Suppressor macrophage (primary cell): ENCODE measurements at places on chromosomes 5 and 9.

DNA sequence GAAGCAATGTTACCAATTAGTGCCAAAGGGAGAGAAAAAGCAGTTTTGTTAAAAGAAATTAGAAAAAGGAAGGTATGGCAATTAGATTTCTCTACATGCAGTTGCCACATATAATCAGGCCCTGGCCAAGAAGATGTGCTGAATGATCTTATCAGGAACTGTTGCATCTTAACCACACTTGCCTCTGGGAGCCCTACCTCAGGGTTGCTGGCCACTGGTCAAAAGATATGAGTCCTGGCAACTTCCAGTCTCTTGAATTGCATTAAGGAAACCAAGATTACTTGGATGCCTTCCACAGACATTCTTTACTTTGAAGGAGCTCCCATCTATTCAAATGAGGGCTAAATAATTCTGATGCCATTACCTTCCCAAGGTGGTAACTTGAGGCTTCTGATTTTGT lies 60.4 kb downstream of the TNC start:
- DNase-seq: no peak

DNA sequence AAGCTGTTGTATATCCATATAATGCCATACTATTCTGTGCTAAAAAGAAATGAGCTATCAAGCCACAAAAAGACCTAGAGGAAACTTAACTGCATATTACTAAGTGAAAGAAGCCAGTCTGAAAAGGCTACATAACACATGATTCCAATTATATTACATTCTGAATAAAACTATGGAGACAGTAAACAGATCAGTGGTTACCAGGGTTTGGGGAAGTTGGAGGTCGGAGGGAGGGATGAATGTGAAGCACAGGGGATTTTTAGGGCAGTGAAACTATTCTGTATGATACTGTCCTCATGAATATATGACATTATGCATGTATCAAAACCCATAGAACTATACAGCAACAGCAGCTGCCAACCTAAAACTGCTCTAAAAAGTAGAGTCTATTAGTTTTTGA lies 5.6 kb upstream of the RFK start:
- DNase-seq: peak; percentile 54

DNA sequence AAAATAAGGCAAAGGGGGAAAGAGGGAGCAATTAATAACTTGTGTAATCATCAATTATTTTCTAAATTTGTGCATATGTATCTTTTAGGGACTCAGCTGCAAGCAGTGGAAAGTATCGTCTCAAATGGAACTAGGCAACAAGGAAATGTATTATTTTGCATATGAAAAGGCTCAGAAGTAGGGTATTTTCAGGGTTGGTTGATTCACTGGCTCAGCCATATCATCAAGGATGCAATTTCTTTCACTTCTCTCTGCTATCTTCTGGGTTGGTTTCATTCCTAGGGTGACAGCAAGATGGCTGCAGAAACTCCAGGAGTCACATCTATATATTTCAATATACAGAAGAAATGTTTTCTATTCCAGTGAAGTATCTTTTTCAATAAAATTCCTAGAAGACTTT lies 509.8 kb downstream of the DMAC1 start:
- no peak for DNase-seq

DNA sequence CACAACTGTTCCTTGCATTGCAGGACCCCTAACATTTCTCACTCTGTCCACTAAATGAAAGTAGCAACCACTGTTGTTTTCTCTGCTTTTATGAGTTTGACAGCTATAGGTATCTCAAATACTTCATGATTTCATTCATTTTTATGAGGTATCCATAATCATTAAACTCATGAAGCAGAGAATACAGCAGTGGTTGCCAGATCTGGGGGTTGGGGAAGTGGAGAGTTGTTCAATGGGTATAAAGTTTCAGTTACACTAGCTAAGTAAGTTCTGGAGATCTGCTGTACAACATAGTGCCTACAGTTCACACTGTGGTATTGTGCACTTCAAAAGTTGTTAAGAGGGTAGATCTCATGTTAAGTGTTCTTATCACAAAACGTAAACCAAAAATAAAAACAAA lies 23.4 kb upstream of the CAMK4 start:
- no peak for DNase-seq

DNA sequence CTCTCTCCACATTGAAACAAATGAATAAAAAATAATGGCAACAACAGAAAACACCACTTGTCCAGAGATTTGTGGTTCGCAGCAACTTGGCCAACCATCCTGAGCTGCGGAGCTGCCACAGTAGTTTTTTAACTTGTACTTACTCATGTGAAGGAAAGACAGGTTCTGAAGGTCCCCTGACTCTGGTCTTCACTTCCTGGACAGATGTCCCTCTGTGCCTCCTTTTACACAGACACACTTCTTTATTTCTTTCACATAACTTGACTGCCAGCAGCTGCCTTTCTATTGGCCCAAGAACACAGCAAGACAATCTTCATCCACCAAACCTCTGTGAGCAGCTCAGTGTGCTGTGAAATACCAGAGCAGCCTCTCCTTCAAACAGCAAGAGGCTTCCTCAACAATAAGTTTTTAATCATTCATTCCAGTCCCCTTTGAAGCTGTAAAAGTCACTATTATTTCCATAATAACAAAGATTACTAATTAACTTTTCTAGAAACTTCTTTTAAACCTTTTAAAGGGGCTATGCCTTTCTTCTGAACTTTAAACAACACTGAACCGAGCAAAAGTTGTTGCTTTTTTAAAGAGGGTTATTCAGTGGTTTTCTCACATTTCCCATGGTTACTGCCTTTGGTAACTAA lies 198.7 kb downstream of the NR2F1-AS1 start:
- no peak for DNase-seq

DNA sequence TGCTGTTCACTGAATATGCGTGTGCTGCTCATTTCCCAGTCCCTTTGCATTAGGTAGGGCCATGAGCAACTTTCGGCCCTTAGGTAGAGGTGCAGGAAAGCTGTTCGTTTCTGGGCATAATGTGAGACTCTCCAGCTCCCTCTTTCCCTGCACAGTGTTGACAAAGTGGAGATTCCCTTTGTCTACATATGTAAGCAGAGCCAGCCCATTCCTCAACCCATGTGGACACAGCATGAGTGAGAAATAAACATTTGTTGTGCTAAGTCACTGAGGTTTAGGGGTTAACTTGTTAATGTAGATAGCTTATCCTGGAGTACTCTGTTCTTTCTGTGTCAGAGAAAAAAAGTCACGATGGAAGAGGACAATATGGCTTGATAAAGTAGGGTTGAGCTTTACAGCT lies 343.8 kb downstream of the PSAT1 start:
- DNase-seq: no peak

GRCh38 chr5:73525606-73526203 lies 27.5 kb downstream of the BTF3 start:
- no peak for DNase-seq

DNA sequence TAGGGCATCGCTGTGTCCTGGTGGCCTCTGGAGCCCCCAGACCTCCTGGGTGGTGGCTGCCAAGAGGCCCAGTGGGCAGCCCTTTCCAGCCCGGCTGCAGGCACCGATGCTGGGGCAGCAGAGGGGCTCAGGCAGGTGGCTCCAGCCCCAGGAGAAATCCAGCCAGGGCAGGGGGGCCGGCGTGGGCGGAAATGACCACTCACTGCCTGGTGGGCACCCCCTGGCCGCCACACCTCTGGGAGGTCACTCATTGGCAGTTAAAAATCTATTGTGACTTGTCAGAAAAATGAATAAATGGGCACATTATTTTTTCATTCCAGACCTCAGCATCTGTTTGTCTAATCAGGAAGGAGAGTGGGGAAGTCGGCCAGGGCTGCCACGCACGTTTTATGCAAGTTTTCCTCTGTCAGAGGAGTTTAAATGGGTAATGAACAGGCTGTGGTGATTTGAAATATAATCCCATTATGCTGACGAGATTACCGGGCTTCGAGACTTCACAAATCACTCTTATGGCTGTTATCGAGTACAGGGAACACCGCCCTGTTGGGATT lies 171.9 kb downstream of the GAPVD1 start:
- DNase-seq: no peak

GRCh38 chr5:50807661-50808060 lies 141.2 kb downstream of the PARP8 start:
- peak; percentile 30 for DNase-seq

DNA sequence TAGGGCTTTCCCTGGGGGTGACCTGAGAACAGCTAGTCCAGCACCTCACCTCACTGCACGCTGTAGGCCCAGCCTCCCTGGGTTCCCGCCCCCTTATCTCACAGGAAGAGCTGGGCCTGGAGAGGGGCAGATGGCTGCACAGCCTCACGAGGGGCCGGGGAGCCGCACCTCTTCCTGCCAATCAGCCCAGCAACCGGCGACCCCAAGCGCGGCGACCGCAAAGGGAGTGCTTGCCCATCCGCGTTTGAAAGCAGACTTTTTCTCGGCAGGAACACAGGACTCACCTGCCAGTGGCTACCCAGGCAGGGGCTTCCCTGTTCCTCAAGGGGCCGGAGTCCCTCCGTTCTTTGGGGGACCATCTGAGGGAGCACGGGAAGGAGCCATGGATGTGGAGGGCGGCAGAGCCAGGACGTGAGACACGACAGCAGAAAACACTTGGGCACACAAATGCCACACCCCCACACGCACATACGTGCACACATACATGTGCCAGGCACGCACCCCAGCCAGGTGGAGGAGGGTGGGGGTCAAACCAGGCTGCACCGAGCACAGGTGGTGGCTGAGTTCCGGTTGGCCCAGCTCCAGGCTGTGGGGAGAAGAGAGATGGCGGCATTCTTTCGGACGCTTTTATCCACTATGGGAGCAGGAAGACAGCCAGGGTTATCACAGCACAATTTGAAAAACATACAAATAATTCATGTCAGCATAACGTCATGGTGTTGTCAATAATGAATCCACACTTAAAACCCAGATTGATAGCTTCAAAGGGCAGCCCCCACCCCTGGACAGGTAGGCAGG lies 11.3 kb downstream of the TMEM250 start:
- no peak for DNase-seq

DNA sequence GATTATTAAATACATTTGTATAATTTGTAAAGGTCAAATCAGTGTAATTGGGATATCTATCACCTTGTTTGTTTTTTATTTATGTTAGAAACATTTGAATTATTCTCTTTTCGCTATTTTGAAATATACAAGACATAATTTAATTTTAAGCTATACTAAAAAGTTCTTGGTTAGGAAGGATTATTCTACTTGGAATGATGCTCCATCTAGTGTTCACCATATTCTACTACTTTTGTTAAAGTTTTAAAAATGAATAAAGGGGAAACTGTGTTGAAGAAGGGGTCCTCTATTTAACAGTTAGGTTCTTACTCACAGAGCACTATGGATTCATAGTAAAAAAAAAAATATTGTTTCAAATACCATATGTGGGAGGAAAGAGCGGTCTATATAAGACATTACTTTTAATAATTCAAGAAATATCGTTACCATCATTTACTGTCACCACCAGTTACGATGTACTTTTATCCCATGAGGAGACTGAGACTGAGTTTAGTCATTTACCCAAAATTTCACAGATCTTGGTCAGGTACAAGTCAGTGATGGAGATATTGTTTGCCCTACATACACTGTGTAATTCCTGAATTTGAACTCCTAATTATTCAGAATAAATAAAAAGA lies 6.3 kb upstream of the STOM start:
- DNase-seq: no peak

DNA sequence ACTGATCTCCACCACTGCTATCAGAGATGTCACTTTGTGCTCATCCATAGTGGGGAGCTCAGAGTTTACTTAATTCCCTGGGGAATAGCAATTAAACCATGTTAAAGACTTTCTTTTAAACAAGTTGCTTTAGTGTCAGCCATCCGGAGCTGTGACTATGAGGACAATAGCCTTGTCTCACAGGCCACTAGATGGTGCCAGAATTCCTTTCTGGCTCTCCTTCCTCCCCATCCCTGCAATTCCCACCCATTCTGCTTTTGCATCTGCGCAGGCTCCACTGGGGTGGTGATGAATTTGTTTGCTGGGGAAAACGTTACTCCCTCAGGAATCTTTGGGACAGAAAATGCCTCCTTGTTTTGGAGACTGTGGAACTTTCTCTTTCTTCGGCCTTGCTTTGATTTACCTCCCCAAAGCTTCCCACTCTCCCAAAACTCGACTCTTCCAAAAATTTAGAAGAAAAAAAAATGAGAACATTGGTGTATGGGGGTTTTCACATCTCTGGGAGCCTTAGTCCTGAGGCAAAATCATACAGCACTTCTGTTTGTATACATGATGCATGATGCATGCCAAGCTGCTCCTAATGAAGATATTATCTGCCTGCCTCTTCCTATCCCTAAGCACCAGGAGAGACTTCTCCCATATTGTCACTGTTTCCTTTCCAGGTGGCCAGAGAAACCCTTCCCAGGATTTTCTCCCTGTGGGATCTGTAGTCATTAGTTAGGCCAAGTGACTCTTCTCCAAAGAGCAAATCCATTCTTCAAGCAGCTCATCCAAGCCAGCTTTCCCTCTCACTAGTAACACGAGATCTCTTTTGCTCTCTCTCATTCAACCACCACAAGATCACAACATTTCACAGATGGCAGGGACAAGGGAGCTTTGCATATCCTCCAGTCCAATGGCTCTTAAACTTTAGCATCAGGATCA lies 466.1 kb downstream of the TLR4 start:
- DNase-seq: peak; percentile 3

- peak; percentile 81 for DNase-seq
Measured at GRCh38 chr9:131279863-131280570, 3.7 kb upstream of the FAM78A start.

- no peak for DNase-seq
Measured at GRCh38 chr5:71938895-71939294, 168.4 kb upstream of the MAP1B start.

- peak; percentile 56 for DNase-seq
Measured at GRCh38 chr9:71769175-71770161, 1.2 kb upstream of the CEMIP2 start.
